ENCODE measurements at places on chromosomes 11 and 22. TPM values are rescaled to one million over a fixed set of nuclear protein-coding genes. Genes with fewer than 3 reads are reported as not detected.

NRIP3 gene
- total RNA-seq, result not detected

ANGPTL5 gene
- 0.96 TPM for total RNA-seq

ZP1 gene
- not detected for total RNA-seq

SYTL2 gene
- total RNA-seq, result 335 TPM

ART1 gene
- total RNA-seq, result not detected

ELMOD1 gene
- 0.27 TPM for total RNA-seq

MS4A15 gene
- total RNA-seq, result not detected

RCOR2 gene
- total RNA-seq, result not detected
